ENCODE measurements at places on chromosomes 7 and 10.

- DNase-seq: no peak
Measured at GRCh38 chr10:10551596-10552301, 465.9 kb upstream of the CELF2 start.

DNA sequence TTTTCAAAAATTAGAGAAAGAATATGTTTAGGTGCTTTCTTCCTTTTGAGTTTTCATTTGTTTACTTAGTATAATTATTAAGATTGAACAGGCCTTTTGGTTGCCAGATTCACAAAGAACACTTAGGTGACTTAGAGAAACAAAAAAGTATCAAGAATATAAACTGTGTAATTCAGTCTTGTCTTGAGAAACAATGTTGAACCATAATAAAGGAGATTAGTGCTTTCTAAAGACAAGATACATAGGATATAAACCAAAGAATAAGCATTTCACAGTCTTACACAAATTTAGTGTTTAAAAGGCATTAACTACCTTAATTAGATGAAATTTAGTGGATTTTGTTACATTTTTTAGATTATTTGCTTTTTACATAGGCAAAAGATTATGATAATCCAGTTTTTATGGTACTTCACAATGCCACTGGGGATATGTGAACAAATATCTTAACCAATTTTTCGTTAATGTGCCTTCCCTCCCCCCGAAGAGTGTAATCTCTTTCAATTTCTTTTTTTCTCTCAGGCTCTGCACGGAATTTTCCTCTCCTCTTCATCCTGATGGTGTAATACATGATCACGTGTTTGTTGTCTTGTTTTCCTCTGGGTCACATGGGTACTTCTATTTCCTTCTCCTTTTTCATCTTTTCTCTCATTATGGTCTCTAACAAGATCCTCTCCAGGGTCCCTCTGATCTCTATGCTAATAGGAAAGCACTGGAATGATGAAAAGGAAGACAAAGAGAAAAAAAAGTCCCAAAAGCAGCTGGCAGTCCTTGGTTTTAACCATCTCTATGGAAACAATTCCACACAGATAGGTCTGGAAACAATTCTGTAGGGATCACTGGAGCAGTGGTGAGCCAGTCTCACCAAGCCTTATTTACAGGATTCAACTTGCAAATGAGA, 3.7 kb upstream of the HNRNPH3 start:
- DNase-seq: no peak

DNA sequence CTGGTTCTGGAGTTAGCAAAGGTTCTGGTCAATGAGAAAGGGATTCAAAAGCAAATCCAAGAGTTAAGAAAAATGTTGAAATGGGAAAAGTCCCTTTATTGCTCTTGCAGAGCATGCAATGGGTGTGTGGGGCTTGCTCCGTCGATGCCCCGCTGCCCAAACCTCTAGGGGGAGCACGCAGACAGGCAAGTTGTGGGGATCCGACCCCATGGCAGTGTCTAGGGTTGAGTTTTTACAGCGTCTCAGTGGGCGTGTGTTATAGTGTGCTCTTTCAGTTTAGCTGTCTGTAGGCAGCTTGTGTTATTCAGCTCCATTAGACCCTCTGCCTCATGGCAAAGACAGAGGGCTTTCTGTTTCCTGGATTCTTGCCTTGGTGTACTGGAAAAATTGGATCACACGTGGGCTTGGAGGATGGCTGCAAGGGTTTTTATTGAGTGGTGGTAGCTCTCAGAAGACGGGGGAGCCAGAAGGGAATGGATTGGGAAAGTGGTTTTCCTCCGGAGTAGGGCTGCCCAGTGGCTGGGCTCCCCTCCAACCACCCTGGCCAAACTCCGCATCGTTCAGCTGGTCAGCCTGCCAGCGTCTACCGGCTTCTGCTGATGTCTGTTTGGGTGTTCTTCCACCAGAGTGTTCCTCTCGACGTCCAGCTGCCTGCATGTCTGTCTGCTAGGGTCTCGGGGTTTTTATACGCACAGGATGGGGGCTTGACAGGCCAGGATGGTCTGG, 102.3 kb upstream of the PLXDC2 start:
- no peak for DNase-seq

DNA sequence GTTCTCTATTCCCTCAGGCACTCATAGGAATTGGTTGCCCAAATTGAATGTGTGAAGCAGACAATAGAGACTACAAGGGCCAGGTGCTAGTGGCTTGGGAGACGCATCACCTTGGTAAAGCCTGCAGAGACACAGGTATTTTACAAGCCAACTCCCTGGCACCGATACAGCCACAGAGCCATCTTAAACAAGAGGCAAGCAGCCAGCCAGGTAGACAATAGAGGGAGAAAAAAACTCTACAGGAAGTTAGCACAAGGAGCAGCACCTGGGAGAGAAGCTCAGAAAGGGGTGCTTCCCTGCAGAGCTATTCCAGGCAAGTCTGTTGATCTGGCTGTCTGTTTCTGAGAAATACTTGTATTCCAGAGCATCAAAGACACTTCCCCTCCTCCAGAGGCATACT, 43.0 kb upstream of the CDK1 start:
- no peak for DNase-seq

DNA sequence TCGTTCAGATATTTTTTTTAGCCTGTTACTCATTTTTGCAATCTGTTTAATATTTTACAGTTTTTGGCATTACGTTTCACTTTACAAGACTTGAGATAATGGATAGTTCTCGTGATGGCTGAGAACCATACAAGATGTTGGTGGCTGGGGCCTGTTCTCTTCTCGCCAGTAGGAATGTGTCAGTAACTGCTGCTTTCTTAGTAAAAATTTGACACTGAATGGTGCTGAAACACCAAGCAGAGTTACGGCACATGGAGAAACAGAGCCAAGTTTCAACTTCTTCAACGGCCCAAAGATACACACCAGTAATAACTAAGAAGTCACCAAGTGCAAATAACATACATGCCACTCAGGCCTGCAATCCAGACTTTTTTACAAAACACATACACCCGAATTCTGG, 130.4 kb downstream of the NRP1 start:
- DNase-seq: no peak

DNA sequence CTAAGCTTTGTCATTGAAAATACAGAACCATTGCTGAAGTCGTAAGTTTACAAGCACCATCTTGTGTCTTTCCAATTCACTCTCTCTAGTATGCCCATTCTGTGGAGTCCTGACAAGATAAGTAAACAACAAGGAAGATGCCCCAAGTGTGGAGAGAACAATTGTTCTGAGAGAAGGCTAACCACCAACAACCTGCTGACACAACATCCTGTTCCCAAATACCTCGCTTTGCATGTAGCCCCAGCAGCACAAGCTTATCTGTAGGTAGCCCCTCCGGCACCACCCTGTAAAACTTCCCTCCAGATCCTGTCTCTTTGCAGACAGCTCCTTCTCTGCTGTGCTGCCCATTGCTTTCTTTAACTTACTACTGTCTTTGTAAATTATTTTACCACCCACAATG, 233.3 kb upstream of the AOAH start:
- DNase-seq: no peak
